ENCODE measurements at places on chromosomes 6 and 20.
A peak's percentile ranks its signal among the peaks of the same experiment; 100 is the strongest.

GRCh38 chr20:39813190-39813829 is 851.2 kb downstream of the DHX35 start:
- DNase-seq: no peak

GRCh38 chr6:130132286-130132701 is 90.5 kb downstream of the SAMD3 start:
- DNase-seq: peak; percentile 13

DNA sequence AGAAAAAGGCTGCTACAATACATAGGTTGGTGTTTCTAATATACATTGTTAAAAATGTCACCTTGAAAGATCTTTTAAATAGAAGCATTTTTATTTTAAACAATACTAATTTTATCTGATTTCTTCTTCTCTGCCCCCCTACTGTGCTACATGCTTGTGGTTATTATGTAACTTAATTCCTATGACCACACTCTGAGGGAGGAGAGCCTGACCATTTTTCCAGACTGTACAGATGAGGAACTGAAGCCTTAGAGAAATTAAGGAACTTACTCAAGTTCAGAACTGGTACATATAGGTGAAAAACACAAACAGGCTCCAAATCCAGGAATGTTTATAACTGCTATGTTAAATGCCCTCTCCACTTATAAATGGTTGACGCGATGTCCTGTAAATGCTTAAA is 43.4 kb upstream of the ARHGAP18 start:
- DNase-seq: no peak

DNA sequence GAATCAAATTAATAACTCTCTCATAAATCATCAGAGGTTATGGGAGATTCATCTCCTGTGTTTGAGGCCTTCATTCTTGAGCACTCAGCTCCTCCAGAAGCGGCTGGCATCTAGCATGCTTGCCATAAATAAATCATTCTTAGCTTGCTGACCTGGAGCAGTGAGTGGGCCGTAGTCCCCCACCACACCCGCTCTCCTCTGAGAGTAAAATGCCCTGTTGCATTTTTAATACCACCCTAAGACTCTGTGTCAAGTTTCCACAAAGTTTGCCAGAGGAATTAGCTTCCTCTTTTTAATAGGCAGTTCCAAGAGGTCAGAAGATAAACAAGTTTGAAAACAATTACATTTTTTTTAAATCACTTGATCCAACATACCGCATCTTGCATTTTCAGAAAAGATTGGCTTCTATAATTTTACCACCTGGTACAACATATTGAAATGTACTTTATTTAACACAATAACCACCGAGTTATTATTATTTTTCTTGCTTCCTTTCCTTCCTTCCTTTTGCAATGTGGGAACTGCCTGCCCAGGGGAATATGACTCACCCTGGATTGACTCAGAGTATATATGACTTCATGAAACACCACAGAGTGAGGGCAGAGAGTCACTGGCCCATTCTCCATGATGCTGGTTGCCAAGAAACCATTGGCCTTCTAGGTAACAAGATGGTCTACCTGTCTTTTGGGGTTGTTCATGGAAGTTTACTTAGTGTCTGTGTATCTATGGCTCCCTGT is 29.4 kb upstream of the CLIC5 start:
- DNase-seq: no peak

DNA sequence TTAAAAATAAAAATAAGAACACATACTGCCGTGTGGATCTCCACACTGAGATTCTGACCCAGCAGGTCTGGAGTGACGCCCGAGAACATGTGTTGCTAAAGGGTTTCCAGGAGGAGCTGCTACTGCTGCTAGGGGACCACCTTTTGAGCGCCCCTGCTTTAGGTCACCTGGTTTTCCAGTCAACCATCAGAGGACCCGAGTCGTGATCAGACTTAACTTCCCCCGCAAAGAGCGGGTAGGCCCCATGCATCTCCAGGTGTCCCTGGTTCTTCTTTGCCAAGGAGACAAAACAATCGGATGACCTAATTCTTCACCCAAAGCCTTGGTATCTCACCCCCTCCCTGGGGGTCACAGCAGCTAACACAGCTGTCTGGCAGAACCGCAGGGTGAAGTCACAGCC is 51.1 kb upstream of the STX16 start:
- no peak for DNase-seq

- DNase-seq: no peak
These were observed 35.7 kb downstream of the IGF2R start for GRCh38 chr6:160004419-160005175.

GRCh38 chr6:148947621-148948444 is 201.0 kb downstream of the UST start:
- DNase-seq: peak; percentile 67

- DNase-seq: no peak
These were observed 30.5 kb downstream of the COL20A1 start for GRCh38 chr20:63323357-63323981.

- DNase-seq: no peak
These were observed 5.4 kb upstream of the PHF1 start for GRCh38 chr6:33405386-33405940.

DNA sequence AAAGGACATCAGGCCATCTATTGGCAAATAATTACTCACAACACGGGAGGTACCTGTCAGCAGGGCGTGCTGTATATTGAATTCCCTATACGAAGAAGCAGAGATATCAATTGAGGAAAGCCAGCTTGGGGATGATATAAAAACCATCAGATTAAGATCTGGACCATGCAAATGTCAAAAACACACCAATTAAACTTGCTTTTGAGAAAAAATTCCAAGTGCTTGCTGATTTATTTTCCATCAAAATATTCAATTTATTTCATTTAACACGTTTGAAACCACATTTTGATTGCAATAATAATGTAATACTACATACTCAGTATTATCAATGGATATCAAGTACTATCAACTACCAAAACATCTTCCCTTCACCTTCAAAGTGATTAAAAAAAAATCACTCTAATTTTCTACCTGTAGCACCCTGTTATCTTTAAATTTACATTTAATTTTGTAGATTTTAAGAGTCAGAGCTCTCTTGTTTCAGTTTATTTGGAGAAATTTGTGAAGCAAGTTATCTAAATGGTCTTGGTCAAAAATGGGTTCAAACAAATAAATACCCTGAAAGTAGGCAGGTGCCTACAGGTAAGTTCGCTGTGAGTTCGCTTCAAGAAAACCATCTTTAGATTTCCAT is 6.8 kb upstream of the TBX18 start:
- no peak for DNase-seq

DNA sequence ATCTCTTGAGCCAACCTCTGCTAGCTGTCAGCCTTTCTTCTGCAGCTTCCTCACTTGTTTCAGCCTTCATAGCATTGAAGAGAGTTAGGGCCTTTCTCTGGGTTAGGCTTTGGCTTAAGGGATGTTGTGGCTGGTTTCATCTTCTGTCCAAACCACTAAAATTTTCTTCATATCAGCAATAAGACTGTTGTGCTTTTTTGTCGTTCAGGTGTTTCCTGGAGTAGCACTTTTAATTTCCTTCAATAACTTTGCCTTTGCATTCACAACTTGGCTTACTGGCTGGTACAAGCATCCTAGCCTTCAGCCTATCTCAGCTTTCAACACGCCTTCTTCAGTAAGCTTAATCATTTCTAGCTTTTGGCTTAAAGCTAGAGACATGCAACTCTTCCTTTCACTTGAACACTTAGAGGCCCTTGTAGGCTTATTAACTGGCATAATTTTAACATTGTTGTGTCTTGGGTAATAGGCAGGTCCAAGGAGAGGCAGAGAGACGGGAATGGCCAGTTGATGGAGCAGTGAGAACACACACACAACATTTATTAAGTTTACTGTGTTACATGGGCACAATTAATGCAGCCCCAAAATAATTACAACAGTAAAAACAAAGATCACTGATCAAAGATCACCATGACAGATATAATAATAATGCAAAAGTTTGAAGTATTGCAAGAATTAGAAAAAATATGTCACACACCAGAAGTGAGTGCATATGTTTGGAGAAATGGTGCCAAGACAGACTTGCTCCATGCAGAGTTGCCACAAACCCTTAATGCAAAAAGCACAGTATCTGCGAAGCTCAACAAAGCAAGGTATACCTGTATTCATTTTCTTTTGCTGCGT is 98.6 kb downstream of the HIVEP1 start:
- no peak for DNase-seq

DNA sequence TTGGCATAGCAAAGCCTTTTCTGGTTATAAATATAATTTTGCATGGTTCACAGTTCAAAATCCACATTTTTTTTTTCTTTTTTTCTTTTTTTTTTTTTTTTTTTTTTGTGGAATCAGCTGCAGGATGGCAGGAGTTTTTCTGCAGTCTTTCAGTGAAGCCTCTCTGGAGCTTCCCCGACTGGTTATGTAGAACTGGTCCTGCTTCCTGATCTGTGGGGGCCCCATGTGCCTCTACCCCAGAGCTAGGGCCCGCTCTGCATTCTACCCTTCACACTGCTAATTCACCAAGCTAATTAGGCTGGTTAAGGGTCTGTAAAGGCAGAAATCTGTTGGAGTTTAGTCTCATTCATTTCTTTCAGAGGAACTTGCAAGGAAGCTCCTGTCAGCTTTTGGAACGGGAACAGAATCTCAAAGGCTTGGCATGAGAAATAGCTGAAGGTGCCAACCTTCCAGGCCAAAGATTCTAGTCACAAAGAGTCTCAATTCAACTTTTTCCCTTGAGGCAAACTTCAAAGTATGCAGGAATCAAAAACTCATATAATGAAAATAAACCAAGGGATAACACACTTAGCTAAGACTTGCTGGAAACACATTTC is 45.5 kb downstream of the HMGN3 start:
- DNase-seq: no peak

DNA sequence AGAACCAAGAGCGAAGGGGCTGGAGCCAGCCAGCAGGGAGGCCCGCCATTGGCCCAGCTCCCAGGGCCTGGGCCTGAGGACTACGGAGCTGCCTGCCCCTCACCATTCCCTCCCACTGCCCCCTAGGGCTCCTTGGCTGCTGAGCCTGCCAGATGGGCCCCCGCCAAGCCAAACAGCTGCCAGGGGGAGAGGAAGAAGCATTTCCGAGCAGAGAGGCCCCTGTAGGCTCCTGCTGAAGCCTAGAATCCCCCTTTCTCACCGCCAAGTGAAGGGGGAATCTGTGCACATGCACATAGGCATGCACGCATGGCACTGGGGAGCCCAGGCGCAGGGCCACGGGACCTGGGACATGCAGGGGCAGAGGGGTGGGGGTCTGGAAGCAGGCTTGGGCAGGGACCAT is 28.5 kb upstream of the MRPS18A start:
- no peak for DNase-seq

GRCh38 chr6:160417146-160417545 is 69.0 kb downstream of the SLC22A3 start:
- no peak for DNase-seq

DNA sequence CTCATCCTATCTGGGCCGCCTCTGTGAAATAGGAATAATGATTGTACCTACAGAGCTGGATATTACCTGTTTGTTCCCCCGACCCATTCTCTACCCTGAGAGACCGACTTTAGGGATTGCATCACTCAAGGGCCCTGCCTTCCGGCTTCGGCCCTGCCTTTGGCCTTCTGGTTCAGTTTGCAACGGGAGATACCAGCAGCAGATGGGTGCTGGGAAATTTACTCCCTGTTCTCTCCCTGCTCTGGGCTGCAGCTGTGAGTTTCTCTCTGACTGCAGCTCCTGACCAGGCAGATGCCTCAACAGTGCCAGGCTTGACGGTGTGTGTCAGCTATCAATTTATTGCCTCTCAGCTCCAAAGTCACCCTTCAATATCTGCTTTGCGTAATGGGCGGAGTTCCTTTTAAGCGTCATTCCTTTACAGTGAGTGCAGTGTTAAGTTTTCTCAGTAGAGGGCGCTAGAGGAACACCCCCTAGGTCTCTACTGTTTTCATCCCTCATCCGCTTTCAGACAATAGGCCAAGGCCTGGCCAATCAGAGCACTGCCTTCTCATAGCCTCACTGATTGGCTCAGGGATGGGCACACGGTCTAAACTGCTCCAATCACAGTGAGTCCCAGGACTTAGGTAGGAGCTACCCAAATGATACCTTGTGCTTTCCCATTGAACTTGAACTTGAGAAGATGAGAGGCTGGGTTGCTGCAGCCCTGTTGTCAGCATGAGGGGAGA is 30.0 kb downstream of the KCNG1 start:
- DNase-seq: no peak

- no peak for DNase-seq
These were observed 3.8 kb upstream of the CHRNA4 start for GRCh38 chr20:63364801-63365585.

- DNase-seq: no peak
These were observed 90.0 kb upstream of the SLC24A3 start for GRCh38 chr20:19122395-19122794.

DNA sequence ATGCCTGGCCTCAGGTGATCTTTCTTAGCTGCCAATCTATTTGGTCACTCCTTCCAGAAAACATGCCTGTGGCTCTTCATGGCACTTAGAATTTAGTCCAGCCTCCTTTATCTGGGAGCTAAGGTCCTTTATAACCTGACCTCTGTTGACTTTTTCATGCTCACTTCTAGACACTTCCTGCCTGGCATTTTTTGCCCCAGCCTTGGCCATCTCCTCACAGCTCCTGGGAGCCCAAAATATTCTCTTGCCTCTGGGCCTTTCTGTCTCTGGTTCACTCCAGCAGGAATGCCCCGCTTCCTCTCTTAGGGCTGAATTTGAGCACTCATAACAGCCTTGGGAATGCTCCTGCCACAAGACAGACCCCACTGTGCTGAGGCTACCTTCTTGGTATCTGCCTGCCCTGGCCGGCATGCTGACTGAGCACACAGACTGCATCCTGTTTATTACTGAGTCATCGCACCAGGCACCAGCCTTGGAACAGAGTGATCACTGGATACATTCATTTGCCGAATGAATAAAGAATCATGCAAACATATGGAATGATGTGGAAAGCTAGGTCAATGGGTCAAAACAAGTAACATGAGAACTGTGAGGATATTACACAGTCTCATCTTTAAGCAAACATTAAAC is 5.8 kb upstream of the EEF1E1 start:
- DNase-seq: no peak

GRCh38 chr20:50416269-50417022 is 93.7 kb upstream of the PTPN1 start:
- DNase-seq: no peak

GRCh38 chr6:40164345-40164755 is 230.1 kb upstream of the MOCS1 start:
- DNase-seq: no peak

- DNase-seq: no peak
These were observed 4.7 kb upstream of the ENPP5 start for GRCh38 chr6:46175446-46175845.

DNA sequence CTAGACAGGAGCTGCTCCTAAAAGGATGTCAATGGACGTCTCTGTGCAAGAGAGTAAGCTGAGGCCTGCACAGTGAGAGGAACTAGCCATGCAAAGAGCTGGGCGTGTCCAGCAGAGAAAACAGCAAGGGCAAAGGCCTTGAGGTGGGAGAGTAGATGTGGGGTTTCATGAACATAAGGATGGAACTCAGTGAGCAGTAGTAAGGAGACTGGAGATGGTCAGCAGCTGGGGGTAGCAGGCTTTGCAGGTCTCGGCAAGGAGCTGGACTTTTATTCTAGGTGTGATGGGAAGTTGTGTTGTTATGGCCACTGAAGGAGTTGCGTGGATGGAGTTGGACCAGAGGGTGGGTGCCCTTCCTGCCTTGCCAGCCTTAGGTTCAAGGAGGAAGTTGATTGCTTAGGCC is 90.7 kb upstream of the SIRPA start:
- DNase-seq: no peak

GRCh38 chr6:168628176-168628553 is 187.2 kb downstream of the SMOC2 start:
- DNase-seq: no peak

Measured in stimulated activated CD8-positive, alpha-beta memory T cell treated with anti-CD3 and anti-CD28 coated beads, Interleukin-4, amount 100 ng/mL, for 1 hour (primary cell).